ENCODE measurements at places on chromosomes 6 and 20.

GRCh38 chr6:158958504-158959386 is 41.3 kb downstream of the RSPH3 start:
- DNase-seq, result no peak

GRCh38 chr6:56595490-56596122 is 47.1 kb downstream of the DST start:
- peak; percentile 30 for DNase-seq

GRCh38 chr20:49288784-49289696 is 11.2 kb upstream of the ZNFX1 start:
- no peak for DNase-seq

DNA sequence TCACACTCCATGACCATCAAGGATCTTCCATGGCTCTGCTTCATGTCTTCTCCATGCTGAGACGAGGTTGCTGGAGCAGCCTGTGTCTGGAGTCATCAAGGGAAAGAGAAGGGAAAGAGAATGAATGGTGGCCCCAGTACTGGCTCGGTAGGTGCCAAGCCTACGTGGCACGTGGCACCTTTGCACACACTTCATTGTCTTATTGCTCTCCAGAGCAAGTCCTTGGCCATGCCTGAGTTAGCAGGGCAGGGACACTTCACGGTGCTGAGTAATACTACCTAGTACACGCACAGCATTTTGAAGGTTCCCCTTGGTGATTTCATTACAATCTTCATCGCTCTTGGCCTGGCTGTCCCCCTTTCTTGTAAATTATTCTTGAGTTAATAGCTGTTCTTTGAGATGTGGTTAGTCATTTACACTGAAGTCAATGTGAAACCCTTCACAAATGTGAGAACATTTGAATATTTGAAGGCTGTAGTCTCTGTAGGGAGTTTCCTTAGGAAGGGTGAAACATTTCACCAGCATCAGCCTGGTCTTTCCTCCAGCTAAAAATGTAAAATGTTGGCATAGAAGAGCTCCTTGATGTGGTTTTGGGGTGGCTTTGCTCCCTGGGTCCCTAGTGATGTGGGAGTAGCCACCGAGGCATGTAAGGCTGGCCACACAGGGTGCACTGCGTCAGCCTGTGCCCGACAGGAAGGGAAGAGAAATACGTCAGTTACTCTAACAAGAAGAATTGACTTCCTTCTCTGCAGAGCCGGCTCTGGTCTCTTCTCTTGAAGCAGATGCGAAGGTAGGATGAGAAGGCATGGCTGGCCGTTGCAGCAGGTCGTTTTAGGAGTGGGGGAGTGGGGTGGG is at the start of gene SYTL3:
TSS of gene SYTL3 (plus strand) at position 766 of the 855 bp plus-strand sequence. CDS start 13,215 bp downstream, outside the sequence.
- peak; percentile 82 for DNase-seq

- no peak for DNase-seq
Measured at GRCh38 chr6:102749210-102749971, 1355.9 kb downstream of the GRIK2 start.

GRCh38 chr6:26311012-26311384 is 54.0 kb upstream of the BTN3A2 start:
- peak; percentile 59 for DNase-seq

GRCh38 chr20:39278230-39278788 is 316.2 kb downstream of the DHX35 start:
- DNase-seq, result no peak

GRCh38 chr6:133314947-133315346 is 73.8 kb downstream of the EYA4 start:
- no peak for DNase-seq

GRCh38 chr6:149122850-149123821 is 194.4 kb upstream of the TAB2 start:
- DNase-seq, result no peak

DNA sequence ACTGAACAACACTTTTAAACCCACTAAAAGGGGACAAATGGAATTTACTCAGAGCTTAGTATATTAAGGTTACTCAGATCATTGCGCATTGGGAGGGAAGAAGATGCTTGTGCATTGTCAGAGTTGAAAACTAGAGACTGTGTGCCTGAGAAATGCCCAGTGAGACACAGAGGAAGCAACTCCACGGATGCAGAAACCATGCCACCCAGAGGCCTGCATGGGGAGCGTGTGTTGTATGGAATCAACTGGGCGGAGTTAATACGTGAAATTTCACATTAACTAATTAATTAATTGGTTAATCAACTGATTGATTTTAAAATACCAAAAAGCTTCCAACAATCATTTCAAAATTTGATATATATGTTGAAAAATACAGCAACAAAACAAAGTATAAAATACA is 391.6 kb downstream of the PLCB1 start:
- peak; percentile 8 for DNase-seq

DNA sequence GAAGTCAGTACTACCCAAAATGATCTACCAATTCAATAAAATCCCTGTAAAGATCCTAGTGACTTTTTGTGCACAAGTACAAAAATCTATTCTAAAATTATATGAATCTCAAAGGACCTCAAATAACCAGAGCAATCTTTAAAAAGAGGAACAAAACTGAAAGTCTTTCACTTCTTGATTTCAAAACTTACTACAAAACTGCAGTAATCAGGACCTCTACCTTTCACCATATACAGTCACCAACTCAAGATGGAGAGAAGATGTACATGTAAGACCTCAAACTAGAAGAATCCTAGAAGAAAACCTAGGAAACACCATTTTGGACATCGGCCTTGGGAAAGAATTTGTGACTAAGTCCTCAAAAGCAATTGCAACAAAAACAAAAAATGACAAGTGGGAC is 109.5 kb upstream of the CD93 start:
- DNase-seq, result no peak

GRCh38 chr6:46234156-46234556 is 63.4 kb upstream of the ENPP5 start:
- no peak for DNase-seq

- DNase-seq, result no peak
Measured at GRCh38 chr20:13102694-13103093, 93.9 kb downstream of the SPTLC3 start.

DNA sequence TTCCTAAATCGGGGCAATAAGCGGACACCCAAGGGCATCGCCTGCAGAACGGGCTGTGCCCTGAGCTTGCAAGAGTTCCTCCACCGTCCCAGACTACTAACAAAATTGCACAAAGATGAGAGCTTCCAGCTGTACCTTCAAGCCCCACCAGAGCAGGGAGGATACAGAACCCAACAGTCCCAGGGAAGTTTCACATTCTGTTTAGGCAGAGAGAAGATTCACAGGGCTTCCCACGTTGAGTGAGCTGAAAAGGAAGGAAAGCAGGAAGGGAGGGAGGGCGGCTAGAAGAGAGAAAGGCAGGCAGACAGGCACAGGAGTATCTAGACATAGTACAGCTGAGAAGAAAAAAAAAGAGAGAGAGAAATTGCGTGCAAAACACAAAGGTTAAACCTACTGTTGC is 112.6 kb upstream of the AFDN start:
- no peak for DNase-seq

GRCh38 chr20:42652266-42652665 is 537.4 kb downstream of the PTPRT start:
- DNase-seq, result no peak

DNA sequence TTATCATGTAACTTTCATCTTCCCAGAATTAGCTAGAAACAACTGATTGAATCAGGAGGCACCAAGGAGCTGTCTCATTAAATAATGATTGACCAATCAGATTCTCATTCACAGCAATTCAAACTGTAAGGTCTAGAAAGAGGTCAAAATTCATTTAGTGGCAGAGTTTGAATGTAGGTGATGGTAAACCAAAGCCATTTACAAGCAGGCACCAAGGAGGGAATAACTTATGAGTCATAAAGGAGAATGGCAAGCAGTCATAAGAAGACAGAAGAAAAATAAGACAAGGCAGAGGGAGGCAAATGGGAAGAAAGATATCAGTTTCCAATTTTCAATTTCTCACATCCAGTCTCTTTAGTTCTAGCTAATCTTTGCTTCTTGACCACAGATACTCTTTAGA is 52.9 kb upstream of the DEFB112 start:
- DNase-seq, result no peak

DNA sequence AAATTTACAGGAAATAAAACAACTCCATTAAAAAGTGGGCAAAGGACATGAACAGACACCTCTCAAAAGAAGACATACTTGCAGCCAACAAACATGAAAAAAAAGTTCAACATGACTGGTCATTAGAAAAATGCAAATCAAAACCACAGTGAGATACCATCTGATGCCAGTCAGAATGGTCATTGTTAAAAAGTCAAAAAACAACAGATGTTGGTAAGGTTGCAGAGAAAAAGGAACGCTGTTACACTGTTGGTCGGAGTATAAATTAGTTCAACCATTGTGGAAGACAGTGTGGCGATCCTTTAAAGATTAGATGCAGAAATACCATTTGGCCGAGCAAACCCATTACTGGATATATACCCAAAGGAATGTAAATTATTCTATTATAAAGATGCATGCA is 858.0 kb upstream of the FLRT3 start:
- DNase-seq, result no peak

DNA sequence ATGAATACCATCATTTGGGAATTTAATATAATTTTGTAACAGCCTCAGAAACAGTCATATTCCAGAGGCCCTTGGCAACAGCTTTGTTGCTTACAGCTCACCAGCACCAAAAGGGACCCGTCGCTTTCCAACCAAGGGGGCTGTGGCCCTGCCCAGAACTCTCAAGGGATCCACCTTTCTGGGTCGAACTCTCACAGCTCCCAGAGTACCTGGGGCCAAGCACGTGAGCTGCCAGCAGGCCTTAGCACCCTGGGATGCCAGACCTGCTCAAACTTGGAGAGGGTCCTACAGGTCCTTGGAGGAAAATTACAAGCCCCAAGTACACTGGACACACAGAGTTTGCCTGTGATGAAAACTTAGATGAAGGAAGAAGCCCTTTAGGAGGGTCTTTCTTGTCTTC is 66.6 kb downstream of the SNX5 start:
- no peak for DNase-seq

- peak; percentile 98 for DNase-seq
Measured at GRCh38 chr6:109793792-109794191, 102.7 kb downstream of the FIG4 start.

DNA sequence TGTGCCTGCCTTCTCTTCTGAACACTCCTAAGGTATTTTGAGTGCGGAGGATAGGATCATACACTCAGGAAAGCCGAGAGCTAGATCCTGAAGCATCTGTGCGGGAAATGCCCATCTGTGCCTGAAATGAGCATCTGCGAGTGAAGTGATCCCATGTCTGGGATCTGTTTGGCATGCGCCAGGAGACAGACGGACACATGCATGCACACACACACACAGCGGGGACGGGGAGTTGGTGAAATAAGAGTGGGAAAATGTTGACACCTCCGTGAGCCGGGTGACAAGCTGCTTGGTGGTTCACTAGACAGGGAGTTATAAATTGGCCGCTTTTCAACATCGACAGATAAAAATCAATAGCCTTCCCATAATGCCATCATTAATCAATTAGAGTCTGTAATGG is 13.8 kb downstream of the SYNJ2 start:
- DNase-seq, result no peak

- DNase-seq, result no peak
Measured at GRCh38 chr20:16672299-16672698, 57.5 kb upstream of the SNRPB2 start.

DNA sequence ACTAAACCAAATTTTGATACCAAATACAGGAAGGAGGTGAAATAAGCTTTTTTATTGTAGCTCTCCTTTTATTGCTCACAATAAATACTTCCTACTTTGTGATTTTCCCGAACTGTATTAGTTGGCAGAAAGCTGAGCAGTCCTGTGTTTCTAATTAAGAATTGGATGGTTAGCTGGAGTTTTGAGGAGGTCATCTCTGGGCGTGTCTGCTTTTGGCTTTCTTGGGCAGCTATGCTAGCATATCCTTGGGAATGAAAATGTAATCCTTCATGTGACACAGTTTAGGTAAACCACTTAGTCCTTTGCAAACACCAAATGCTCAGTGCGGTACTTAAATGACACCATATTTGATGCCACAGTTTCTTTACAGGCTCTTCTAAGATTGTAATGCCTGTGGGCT is 67.5 kb downstream of the MTHFD1L start:
- peak; percentile 56 for DNase-seq

DNA sequence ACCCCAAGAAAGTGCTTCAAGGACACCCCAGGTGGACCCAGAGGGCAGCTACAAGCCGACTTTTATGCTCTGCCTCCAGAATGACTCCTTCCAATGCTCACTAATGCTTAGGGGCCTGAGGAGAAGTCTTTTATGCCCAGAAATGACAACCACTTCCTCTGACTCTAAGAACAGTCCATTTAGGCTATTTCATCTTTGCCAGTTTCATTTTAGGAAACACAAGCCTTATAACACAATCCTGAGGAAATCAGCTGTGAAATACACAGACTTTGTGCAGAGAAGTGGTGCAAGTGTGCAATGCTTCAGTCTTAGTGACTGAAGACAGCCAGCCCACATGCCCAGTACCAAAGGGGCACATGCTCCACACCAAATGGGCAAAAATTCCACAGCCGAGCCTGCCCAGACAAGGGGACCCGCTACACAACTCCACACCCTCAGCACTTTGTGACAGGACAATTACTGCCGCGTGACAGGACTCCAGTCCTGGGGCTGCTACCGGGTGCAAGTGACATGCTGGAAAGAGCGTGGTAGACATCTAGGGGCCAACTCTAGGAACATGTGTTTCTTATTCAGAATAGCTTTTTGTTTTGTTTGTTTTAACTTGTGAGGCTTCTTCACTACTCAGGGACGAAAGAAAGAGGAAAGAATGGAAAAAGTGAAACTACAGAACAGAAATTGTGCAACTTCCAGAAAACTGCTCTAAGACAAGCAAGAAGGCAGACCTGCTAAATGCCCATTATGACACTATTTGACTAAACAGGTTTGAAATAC is 28.2 kb upstream of the PLAGL1 start:
- peak; percentile 40 for DNase-seq

DNA sequence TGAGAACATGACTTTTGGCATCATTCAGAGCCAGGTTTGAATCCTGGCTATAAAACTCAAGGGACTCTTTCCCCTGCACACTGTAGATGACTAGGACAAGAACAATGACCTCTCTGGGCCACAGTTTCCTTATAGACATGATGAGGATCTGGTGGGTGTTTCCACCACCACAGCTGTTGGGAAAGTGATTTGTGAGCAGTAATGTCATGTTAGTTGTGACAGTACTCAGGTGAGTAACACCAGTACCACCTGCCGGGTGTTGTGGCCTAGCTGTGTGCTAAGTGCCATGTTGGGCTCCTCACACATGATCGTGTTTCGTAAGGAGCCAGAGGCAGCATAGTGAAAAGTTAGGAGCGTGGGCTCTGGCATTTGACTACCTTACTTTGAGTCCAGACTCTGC is 24.1 kb downstream of the HM13 start:
- no peak for DNase-seq
